ENCODE measurements at places on chromosomes 7 and 10.

GRCh38 chr7:75995996-75996395 lies 1.6 kb upstream of the TMEM120A start:
- DNase-seq = no peak

- DNase-seq = no peak
Observed at GRCh38 chr10:127679642-127680255, 57.2 kb upstream of the FOXI2 start.

DNA sequence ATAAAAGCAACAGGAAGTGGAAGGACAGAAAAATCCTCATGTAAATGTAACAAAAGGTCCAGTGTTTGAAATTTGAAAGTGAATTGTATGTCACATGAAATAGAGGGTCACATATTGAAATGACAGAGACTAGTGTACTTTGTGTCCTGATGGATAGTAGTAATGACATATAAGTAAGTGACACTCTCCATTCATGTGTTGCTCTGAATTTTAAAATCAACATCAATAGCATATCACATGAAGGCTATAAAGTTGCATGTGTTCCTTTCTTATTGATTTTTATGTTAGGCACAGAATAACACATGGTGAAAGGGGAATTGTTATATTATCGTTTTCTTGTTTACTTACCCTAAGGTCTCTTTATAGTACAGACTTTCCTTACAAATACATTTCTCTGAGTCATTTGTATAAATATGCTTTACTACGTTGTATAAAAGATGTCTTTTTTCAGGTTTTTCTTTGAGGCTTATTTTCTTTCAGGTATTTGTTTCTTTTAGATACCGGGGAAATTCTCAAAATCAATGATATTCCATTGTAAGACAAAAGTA lies 104.6 kb upstream of the CACNA2D1 start:
- DNase-seq = no peak

GRCh38 chr7:100044718-100045117 lies 4.9 kb upstream of the ZSCAN21 start:
- DNase-seq = no peak

DNA sequence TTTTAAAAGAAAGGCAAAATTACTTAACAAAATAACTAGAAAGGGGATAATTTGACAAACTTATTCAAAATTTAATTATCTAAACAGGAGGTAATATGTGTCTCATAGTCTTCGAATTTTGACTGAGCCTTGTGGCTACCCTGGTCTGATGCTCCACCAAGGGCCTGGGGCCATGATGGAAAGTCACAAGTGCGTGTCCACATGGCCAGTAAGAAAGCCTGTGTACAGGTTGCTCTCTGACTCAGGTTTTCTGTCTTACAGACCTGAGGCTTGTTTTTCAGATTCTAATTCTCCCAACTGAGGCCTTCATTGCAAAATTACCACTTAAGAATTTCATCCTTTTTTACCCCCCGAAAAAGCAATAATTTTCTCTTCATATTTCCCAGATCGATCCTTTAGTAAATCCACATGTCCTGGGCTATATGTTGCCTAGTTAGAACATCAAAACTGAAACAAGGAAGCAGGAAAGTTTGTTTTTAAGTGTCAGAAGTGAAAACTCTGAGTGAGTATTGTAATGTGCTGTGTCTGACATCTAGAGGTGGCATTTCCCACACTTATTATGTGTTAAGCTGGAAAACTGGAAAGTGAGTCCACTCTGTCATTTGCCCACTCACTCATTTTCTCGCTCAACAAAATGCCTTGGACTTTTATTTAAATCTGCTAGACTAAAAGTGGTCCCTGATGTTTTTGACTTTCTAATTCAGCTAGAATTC lies 10.0 kb downstream of the CYP3A43 start:
- DNase-seq = no peak

GRCh38 chr10:71797533-71798307 lies 24.4 kb upstream of the VSIR start:
- DNase-seq = no peak

- peak; percentile 70 for DNase-seq
Observed at GRCh38 chr10:78408671-78409472, 375.2 kb downstream of the RPS24 start.

DNA sequence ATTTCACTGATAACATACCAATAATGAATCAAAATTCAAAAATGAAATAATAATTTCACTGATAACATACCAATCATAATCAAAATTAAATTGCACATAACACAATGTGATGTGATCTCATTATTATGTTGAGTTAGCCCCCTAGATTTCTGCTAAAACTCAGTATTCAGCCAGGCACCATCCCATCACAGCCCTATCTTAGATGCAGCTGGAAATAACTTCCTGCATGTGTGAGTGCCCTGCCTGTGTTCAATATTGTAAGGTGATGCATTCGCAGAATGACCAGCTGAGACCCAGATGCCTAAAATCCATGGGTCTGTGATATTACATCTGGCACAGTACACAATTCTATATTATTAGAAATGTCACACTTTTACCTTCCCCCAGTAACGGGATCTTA lies 142.4 kb downstream of the CALCR start:
- no peak for DNase-seq

- no peak for DNase-seq
Observed at GRCh38 chr10:131833446-131834080, 67.2 kb upstream of the PPP2R2D start.

DNA sequence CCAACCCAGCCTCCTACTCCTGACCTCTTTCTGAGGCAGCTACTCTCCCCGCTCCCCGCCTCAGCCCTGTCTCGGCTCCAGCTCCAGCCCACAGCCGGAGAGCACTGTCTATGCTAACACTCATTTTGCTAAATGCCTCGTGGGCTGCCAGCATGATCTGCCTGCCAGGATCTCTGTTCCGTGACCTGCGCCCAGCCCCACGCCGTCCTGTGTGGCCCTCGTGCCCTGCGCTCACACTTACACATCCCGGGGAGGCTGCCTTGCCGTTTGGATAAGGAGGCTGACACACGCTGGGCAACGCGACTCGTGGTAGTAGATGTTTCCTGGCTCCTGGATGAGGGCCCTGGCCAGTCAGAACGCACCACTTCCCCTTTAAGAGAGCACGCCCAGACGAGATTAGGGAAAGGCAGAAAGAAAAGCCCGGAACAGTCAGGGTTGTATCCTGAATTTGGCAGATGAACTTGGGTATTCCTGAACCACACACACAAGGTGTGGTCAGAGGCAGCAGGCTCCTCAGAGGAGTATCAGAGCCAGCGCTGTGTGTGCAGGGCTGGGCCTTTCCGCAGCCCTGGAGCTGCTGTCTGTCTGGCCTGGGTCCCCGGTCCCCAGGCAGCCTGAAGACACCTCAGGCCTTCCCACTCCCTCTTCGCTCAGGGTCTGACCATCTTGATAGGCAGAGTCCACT lies 97.7 kb upstream of the EFCAB10 start:
- DNase-seq = peak; percentile 77

DNA sequence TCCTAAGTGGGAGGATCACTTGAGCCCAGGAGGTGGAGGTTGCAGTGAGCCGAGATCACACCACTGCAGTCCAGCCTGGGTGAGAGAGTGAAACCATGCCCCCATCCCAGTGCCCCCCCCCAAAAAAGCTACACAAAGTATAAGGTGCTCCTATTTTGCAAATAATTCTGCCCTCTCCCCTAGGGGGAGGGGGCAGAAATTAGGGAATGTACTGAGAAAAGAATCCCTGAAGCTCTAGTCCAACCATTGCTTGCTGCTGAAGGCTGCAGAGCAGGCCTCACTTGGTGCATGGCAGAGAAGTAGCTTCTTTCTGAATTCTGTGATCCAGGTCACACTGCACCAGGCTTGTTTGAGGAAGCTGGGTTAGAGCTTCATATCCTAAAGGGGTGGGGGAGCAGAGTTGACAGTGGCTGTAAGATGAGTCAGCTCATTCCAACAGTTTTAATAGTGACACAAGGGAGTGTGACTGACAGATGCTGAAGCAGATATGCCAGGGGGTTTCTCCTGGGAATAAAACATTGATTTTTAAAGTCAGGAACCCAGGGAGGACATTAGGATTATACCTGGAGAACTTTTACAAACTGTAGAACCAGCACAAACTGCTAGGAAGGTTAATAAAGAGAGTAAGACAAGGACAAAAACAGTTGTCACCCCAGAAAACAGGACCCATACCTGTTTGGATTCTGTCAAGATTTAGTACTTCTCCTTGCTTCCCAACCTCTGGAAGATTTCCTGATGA lies 32.8 kb upstream of the STRIP2 start:
- no peak for DNase-seq

- no peak for DNase-seq
Observed at GRCh38 chr10:19294233-19294632, 245.6 kb downstream of the MALRD1 start.

DNA sequence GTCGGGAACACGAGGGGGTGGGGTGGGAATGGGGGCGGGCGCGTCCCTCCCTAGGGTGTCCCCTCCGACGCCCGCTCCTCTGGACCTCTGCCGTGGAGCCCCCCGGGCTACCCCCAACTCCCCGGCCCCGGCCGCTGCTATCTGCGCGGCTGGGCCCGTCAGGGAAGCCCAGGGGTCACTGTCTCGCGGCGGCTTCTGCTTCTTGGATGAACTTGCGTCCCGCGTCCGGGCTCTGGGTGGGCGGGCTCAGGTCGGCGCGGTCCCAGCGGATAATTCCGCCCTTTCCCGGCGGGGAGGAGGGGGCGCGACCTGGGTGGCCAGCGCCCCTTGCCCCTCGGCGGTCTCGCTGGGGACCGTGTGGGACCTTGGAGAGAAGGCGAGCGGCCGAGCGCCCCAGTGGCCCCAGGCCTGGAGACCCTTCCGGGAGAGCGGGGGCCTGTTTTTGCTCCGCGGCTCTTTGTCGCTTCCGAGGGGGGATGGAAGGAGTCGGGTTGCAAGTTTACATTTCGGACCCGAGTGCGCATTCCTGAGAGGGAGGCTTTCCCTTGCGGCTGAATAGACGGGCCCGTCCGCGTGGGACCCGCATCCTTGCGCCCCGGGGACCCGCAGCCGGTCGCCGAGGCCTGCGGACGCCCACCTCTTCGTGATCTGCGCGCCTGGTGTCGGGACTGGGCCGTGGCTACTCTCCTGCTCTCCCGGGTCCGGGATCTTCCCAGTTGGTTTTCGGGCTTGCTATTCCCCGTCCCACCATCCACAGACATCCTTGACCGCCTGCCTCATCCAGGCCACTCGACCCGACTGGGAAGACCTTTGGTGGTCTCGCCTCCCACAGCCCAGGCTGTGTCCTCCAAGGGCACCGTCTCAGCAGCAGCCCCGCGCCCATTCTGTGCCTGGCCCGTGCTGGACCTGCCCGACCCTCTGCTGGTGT lies 812 bp downstream of the DOCK1 start:
- peak; percentile 57 for DNase-seq

- no peak for DNase-seq
Observed at GRCh38 chr10:123995082-123995460, 98.3 kb downstream of the CHST15 start.

GRCh38 chr7:22442187-22442881 lies 57.7 kb downstream of the STEAP1B start:
- no peak for DNase-seq

- no peak for DNase-seq
Observed at GRCh38 chr10:109743574-109743973, 179.7 kb downstream of the XPNPEP1 start.

DNA sequence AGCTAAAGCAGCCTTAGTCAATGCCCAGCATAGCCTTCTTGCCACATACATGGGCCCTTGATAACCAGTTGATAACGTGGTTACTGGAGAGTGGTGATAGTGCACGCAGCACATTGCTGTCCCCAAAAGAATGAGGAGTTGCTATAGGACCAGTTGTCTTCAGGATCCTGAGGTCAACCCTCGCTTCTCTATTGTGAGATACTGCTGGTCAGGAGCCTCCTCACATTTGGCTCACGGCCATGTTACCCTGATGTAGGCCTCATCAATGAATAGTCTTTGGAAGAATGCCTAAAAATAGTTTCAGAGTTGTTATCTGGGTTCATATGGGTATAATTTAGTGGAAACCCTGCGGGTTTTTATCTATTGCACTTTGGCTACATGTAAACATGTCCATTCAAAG lies 230.7 kb downstream of the VTI1A start:
- DNase-seq = no peak

GRCh38 chr10:78476844-78477243 lies 443.2 kb downstream of the RPS24 start:
- no peak for DNase-seq

- DNase-seq = no peak
Observed at GRCh38 chr10:119687192-119688032, 36.2 kb downstream of the BAG3 start.

DNA sequence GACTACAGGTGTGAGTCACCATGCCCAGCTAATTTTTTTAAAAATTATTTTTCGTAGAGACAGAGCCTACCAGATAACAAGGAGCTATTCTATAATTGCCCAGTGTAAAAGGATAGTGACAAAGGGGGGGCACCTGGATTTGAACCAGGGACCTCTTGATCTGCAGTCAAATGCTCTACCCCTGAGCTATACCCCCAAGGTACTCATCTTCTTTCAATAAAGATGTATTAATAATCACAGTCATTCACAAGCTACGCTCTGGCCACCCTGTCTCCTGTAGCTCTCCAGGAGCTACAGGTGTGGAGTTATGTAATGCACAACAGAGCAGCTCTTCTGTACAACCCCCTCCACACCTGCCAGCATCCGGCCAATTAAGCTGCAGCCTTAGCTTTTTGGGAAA lies 83.5 kb downstream of the ZNF777 start:
- no peak for DNase-seq

- DNase-seq = no peak
Observed at GRCh38 chr7:92648067-92648466, 57.9 kb upstream of the FAM133B start.

DNA sequence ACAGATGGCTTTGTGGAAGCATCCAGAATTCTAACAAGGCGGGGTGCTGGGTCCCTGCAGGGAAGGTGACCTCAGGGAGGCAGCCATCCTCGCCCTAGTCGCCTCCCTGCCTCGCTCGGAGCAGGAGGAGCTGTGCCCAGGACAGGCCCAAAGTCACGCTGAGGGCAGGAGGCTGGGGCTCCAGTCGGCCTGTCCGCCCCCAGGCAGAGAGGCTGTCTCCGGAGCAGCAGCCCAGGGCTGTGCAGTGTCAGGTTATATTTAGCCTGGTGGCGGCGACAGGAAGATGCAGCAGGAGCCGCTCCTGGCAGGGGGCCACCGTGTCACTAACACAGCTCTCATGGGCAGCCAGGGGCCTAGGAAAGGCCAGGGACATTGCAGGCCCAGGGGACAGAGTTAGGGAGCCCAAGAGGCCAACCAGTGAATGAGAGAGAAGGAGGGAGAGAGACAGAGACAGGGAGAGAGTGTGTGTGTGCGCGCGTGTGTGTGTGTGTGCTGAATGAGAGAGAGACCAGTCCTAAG lies 13.5 kb downstream of the KCNH2 start:
- no peak for DNase-seq

- peak; percentile 42 for DNase-seq
Observed at GRCh38 chr7:87510411-87510875, 35.0 kb upstream of the ABCB4 start.

- DNase-seq = no peak
Observed at GRCh38 chr7:155587486-155587885, 41.1 kb upstream of the CNPY1 start.

DNA sequence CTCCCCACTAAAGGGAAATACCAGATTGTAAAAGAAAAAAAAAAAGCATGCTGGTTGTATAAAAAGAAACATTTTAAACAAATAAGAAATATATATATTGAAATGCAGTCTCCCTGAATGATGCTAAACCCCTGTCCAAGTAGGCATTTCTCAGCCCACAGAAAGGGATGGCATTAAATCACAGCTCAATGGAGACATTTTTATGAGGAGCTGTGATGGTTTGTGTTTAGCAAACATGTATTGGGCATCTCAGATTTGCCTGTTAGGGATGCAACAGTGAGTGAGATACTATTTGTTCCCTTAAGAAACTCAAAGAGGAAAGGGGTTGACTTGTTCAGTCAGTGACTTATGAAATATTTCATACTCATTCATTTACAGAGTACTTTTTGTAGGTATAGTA lies 51.5 kb downstream of the KAT6B start:
- no peak for DNase-seq

GRCh38 chr7:127158659-127159058 lies 94.1 kb downstream of the GRM8 start:
- no peak for DNase-seq

All from femur (tissue), 1 donor.